ENCODE measurements at places on chromosomes 6 and 20. TPM values are rescaled to one million over a fixed set of nuclear protein-coding genes. Genes with fewer than 3 reads are reported as not detected.

TMC2 gene
- not detected for total RNA-seq

DNAH8 gene
- total RNA-seq, result not detected

MOXD1 gene
- 118 TPM for total RNA-seq

CFB gene
- total RNA-seq, result 28.8 TPM

Measured in smooth muscle cell of the umbilical artery (primary cell).